ENCODE measurements at places on chromosomes 6 and 20. TPM values are rescaled to one million over a fixed set of nuclear protein-coding genes. Genes with fewer than 3 reads are reported as not detected.

The IRAK1BP1 gene
- 13.8 TPM for total RNA-seq

The SLC26A8 gene
- total RNA-seq: 0.29 TPM

- no peak overlapping the region for H3K4me3 ChIP-seq
- peaks cover 3% of the 10 kb centered on the region for H3K27me3 ChIP-seq
- H3K4me1 ChIP-seq: peaks cover 16% of the 10 kb centered on the region
- H3K36me3 ChIP-seq: no peaks in the 10 kb centered on the region
These were observed 32.4 kb downstream of the CBFA2T2 start for GRCh38 chr20:33522256-33522820.

DNA sequence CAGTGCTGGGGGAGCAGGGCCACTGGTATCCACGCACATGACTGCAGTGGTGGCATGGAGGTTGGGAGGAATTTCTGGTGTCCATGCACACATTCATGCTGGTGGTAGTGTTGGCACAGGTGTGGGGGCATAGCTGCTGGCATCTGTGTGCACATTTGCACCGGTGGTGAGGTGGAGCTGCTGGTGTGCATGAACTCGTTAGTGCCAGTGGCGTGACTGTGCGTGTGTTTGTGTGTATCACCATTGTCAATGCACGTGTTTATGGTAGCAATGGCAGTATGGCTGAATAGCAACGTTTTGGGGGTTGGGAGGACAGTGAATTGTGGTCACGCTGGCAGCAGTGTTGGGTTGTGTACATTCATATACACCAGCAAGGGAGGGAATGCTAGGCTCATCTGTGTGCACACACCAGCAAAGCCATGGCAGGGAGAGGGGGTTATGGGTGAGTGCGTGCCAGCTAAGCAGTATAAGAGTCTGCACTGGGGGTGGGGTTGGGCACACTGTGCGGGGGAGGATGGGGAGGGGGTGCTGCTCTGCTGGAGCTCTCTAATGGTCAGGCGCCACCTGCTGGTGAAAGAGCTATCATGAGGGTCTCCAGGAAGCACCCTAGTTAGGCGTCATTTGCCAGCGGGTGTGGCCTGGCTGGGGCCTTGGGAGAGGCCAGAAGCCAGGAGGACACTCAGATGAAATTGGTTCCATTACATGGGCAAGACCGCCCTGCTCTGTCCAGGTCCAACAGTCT, 626.1 kb upstream of the ID4 start:
- H3K4me3 ChIP-seq: no peak overlapping the region
- no peaks in the 10 kb centered on the region for H3K36me3 ChIP-seq
- H3K27ac ChIP-seq: no peak overlapping the region
- DNase-seq: peak; percentile 67
- no peaks in the 10 kb centered on the region for H3K27me3 ChIP-seq

DNA sequence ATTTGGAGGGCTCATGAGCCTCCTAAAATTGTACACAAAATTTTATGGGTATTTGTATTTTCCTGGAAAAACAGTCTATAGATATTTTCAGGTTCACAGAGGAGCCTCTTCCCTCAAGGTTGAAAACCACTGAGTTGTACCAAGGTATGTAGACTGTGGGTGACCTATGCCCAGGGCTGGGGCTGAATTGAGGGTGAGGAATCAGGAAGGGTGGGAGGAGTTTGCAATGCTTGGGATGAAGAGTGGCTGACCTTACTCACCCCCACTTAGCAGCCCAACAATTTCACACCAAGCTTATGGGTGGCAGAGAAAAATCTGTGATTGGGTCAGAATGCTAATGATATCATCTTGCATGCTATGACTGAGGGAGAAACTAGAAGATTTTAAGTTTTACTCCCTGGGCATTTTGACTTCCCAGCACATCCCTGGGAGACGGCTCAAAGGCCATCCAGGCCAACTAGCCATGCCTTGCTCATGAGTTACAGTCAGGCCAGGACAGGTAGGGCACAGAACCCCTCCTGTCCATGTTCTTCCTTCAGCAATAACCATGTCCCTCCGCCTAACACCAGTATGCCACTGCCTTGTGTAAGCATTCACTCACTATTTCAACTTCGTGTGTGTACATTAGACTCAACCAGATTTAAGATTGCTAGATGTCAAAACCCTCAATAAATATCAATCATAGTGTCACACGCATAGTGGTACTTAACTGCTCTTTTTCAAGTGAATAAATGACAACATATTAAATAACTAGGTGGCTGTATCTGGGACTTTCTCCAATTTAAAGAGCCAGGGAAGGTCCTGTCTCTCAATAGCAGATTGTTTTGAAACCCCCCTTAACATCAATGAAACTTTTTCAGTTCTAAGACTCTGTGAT, 16.6 kb downstream of the ADTRP start:
- H3K27ac ChIP-seq: no peak overlapping the region
- H3K36me3 ChIP-seq: no peaks in the 10 kb centered on the region
- no peaks in the 10 kb centered on the region for H3K4me1 ChIP-seq
- H3K4me3 ChIP-seq: no peak overlapping the region
- H3K27me3 ChIP-seq: no peaks in the 10 kb centered on the region
- DNase-seq: no peak

The NHLRC1 gene
- total RNA-seq: 0.17 TPM

DNA sequence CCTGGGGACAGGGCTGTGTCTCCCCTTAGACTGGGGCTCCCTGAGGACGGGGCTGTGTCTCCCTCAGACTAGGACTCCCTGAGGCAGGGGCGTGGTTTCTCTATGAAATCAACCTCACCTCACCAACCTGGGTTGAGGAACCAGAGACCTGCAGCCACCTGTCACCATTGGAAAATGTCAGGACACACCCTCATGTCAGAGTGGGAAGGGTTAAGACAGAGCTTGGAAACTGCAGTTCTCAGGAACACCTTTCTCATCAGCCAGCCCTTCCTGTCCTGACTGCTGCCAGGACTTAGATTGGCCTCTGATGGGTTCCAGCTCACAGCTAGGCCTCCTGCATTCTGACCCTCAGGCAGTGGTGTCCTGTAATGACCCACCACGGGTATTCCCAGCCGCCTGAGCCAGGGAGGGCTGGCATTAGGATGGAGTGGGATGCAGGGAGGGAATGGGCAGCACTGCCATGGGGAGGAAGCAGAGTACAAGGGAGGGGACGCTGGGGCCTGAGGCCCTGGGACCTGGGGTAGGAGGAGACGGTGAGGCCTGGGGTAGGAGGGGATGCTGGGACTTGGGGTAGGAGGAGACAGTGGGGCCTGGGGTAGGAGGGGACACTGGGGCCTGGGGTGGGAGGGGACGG, 76.3 kb downstream of the MRPL14 start:
- no peak overlapping the region for H3K4me3 ChIP-seq
- peaks cover 5% of the 10 kb centered on the region for H3K27me3 ChIP-seq
- H3K4me1 ChIP-seq: peaks cover 5% of the 10 kb centered on the region

The ARFGEF3 gene
- total RNA-seq: 15.3 TPM
